Breast epithelium (tissue), 4 donors: ENCODE measurements at places on chromosomes 4 and X.

GRCh38 chr4:83393908-83394307 is 59.3 kb upstream of the HPSE start:
- DNase-seq = no peak

DNA sequence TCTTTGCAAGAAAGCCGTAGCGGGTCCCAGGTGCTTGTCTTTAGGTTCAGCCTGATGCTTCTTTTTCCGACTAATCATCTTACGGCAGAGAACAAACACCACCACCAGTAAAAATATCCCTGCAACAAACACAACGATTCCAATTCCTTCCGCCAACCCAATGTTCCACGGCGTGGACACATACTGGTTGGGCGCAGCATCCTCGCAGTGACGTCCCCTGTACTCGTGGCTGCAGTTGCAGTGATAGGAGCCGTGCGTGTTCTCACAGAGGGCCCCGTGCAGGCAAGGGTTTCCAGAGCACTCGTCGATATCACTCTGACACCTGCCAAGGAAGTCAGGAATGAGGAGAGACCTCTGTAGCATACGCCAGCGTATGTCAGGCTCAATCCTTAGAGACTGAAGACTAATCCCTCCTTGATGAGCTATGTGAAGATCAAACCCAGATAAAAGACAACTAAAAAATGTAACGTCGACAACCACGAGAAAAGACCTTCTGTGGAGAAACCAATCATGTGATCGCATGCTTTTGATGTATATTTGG is 41.6 kb upstream of the MTNR1A start:
- DNase-seq = no peak

DNA sequence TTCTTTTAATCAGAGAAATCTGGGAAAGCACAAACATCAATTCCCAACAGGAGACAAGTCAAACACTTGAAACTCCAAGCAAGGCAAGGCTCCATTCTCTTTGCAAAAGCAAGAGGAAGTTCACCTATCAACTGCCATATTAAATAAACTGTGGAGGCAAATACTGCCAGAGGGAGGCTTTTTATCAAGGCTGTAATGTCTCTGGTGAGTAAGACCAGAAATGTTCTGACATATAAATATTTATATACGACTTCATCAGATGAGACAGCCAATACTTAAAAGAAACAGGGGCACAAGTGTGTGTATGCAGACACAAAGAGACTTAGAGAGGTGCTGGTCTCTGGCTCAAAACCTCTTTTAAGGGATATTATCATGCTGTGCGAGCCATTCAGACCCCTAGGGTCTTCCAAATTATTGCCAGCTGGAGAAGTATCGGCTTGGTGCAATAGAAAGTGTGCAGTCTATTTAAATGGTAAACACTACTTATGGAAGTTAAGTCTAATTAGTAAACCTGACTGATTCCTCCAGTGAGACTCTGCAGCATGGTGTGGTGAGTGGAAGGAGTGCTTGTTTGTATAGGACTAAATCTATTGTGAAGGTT is 24.4 kb downstream of the DCX start:
- DNase-seq = no peak

DNA sequence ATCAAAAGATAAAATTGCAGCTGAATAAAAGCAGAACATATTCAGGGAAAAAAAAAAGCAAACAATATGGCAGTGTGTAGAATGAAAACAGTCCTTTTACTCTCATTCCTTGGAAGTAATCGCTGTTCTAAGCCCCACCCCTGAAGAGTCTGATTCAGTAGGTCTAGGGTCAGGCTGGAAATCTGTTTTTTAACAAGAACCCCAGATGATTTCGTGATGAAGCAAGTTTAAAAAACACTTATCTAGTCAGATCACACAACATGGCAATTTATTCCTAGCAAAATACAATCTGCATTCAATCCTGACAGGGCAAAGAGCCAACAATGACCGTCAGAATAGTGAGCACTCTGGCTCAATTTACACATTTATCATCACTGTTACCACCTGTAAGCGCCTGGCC is 16.1 kb downstream of the FAM120C start:
- DNase-seq = no peak

DNA sequence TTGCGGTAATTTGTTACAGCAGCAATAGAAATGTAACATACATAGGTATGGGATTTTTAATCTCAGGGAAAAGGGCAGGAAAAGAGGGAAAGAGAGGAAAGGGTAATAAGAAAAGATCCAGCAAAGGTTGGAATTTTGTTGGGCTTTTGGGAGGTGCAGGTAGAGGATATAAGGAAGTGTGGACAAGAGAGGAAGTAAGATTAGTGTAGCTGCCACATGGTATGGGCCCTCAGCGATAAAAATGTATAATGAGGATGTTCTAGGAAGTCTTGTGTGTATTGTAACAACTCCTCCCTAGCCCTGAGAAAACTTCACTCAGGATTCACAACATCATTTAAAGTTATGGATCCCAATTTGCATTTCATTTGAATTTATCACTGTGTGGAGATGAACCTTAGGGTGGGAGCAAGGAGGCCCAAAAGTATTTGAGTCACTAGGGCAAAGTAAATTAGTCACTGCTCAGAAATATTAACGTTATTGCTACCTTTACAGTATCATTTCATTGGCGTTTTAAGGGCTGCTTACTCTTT is 2.8 kb upstream of the IL21 start:
- no peak for DNase-seq

DNA sequence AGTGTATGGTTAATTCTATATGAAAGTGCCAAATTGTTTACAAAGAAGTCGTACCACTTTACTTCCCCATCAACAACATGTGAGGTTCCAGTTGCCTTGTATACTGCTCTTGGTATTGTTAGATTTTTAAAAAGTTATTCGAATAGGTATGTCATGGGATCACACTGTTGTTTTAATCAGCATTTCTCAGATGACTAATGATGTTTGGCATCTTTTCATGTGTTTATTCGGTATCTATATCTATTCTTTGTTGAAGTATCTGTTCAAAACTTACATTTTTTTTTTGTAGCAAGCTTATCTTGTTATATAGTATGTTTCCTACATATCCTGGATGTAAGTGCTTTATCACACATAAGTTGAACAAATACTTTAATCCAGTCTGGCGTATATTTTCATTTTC is 99.4 kb upstream of the MAB21L2 start:
- DNase-seq = no peak

DNA sequence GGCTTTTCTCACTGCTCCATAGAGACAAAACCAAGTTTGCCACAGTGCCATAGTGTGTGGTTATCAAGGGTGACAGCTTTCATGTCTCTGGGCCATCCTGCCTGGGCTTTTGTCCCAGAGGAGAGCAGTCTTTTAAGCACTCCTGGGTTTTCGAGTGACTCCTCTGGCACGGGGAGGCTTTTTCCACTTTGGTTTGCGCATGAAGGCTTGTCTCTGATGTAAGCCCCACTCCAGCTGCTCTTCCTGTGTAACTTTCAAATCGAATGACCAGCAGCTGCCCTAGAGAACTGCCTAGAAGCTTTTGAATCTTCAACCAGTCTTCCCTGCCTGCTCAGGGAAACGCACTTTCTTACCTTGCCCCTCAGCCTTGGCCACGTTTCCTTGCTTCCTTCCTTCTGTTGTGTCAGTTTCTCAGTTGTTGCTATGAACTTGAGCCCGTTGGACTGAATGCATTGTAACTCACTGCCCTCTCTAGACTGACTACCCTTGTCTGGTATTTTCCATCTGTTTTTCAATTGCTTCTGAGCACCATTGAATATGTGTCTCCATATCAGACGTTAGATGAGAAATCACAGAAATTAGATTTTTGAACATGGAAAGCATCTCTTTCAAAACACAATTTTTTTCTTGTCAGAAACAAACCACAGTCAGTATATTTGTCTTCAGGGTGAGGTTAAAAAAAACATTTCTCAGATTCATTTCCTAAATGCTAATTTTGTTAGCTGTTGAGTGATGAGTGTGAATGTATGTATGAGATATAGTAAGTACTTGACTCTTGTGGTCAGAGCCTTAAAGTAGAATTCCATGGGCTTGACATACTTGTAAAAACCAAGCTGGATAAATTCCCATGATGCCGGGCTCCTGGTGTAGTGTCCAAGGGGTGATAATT is 45.3 kb downstream of the SLC9A6 start:
- DNase-seq = no peak

GRCh38 chrX:101415180-101416145 is 7.4 kb downstream of the HNRNPH2 start:
- DNase-seq = no peak

GRCh38 chrX:9825129-9825790 is 39.0 kb downstream of the SHROOM2 start:
- DNase-seq = no peak

- no peak for DNase-seq
These were observed 47.3 kb upstream of the C1GALT1C1 start for GRCh38 chrX:120677004-120677652.

DNA sequence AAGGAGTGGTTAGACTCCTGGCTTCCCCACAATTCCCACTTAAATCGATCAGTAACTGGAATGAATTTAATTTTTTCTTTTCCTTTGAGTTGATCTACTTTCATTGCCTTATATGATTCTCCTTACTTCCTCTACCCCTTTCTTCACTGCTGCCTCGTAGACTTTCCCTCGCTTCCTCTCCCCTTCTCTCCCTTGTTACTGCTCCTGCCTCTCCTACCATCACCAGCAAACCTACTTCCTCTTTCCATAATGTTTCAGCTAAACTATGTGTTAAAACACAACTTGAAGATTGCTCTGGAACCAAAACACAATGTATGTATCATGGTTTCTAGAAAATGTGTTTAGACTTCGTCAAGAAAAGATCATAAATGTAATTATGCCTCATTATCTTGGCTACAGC is 132.0 kb upstream of the TET2 start:
- no peak for DNase-seq

DNA sequence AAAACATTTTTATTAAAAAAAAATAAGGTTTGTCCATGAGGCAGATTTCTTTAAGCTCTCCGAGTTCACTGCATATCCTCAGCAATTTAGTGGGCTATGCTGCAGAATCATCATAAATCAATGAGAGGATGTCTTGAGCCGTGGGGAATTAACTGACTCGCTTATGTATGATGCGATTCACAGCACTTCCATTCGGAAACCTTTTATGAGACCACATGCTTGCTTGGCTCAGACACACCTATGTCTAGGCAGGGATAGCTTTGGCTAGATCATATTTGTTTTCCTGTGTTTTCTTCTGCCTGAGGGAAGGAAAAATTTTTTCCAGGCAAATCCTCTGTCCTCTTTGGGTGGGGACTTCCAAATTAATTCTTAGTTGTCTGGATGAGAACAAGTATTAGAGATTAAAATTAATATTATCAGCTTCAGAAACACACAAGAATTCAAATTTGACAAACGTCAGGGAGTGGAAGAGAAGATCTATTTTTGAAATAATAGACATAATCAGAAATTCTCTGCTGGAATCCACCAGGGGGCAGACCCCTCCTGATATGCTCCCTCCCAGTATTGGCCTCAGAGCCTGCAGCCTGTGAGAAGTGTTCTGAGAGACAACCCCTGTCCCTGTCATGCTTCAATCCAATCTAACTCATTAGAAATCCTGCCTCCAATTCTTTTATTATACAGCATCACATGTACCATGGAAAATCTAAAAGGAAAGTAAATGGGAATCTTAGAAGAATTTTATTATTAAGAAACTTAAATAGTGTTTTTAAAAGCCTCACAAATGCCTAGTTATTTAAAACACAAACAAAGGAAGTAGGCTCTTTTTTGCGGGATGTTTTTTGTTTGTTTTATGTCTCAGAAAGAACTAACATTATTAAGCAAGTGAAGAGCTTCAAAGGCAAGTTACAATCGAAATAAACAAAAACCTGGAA is 345.1 kb upstream of the TACR3 start:
- no peak for DNase-seq

- no peak for DNase-seq
These were observed 310.0 kb upstream of the AADAT start for GRCh38 chr4:170399581-170400293.

DNA sequence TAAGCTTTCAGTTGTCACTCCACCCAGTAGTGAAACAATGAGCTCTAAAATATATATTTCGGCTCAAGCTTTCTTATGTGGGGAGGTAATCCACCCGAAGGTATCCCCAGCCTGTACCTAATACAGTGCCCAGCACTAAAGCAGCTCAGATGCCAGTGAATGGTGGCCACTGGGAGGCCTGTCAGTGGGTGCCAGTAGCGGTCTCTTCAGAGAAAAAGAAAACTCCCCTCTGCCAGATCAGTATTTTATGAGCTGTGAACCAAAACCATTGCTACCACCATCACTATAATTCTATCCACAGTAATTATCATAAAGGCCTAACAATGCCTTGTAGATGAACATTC is 835 bp upstream of the NFKB1 start:
- DNase-seq = no peak

- DNase-seq = no peak
These were observed 38.5 kb downstream of the LRP2BP start for GRCh38 chr4:185357211-185357610.

DNA sequence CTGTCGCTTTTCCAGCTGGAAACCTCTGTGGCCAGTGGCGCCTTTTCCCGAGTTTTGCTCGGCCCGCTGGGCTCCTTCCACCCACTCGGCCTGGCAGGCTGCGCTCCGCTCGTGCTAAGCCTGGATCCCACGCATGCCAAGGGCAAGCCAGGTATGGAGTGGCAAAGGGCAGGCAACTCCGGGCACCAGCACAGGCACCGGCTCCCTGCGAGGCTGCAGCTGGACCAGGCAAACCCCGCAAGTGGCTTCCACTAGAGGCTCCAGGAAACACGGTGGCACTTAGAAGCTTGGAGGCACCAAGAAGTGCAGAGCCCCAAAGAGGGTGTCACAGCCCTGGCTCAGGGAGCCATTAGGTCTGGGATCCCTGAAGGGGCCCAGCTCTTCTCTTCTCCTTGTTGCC is 59.5 kb downstream of the PPA2 start:
- DNase-seq = no peak

GRCh38 chrX:44996277-44996676 is 123.3 kb downstream of the KDM6A start:
- no peak for DNase-seq

- DNase-seq = no peak
These were observed 5.7 kb downstream of the P2RY8 start for GRCh38 chrX:1531096-1531890.

DNA sequence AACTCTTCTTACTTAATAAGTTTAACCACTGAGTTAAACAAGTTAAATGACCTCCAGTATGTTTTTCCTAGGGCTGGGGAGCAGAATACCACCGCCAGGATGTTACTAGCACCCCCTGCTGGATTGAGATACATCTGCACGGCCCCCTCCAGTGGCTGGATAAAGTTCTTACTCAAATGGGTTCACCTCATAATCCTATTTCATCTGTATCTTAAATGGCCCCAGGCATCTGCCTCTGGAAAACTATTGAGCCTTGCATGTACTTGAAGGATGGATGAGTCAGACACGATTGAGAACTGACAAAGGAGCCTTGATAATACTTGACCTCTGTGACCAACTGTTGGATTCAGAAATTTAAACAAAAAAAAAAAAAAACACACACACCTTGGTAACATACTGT is 61.5 kb upstream of the MMAA start:
- DNase-seq = no peak
